ENCODE measurements at places on chromosomes 3 and 15.

DNA sequence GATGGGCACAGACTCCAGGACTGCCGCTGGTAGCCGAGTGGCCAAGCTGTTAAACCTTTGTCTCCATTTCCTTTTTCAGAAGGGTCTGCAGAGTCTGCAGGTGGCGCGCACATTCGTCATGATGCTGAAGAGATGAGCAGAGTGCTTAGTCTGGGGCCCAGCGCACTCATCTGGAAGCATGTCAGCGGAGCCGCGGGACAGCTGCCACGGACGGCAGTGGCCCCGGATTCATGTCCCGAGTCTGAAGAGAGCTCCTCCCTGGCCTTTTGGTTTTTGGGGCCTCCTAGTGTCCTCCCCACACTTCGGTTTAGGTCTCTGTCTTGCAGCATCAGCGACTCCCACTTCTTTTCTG, 42.6 kb downstream of the KLHL25 start:
- no peak for DNase-seq

GRCh38 chr3:4758249-4758860, 220.9 kb upstream of the BHLHE40 start:
- DNase-seq = no peak

DNA sequence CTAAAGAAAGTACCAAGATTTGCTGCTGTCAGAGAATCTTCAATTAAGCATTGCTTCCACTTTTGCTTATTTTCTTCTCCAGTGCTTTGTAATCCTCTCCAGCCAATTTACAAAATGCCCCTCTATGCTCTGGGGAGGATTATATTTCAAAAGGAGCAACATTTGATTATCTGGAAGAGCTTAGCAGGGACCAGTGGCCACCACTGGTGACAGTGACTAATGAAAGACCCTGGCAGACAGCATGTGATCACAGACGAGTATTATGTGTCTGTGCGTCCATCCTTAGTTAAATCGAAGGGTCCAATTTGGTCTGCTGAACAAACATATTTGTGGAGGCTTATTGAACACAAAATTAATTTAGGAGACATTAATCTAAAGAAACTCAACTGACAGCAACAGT, 152.6 kb downstream of the ZNF621 start:
- DNase-seq = no peak

GRCh38 chr15:86872782-86873181, 793.1 kb downstream of the AGBL1 start:
- no peak for DNase-seq

GRCh38 chr15:100881573-100882336, 2.1 kb downstream of the ALDH1A3 start:
- DNase-seq = no peak

DNA sequence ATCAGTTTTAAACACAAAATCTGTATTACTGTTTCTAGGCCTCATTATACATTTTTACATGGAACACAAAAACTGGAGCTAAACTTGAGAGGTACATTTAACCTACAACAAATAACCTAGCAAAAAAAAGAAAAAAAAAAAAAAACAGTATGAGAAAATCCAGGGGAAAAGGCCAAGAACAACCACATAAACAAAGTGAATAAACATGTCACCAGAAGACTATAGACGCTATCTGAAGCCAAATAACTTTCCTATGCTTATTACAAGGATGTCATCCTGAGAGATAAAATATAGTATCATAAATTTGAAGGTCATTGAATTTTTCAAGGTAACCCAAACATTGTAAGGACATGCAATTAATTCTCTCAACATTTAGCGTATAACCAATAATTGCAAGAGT, 911.6 kb downstream of the ROBO1 start:
- DNase-seq = no peak

GRCh38 chr3:30604558-30604957, 1.8 kb upstream of the TGFBR2 start:
- no peak for DNase-seq

GRCh38 chr3:24393316-24393715, 101.3 kb downstream of the THRB start:
- DNase-seq = no peak

DNA sequence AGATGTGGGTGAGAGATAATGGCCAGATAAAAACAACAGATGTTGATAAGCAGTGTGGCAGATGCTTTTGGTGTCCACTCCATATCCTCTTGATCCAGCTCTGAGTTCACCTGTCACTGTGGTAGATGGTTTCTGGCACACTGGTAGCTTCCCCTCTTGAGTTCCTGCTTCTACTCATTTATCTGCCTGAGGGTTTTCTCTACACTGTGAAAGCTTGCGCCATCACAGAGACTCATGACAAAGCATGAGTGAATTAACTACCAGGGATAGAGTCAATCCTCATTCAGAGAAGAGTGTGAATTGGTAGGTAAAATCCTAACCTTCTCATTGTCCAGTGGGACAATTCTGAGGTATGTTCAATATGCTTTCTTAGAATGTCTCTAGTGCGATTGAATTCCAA, 50.0 kb upstream of the ARHGEF26 start:
- no peak for DNase-seq

DNA sequence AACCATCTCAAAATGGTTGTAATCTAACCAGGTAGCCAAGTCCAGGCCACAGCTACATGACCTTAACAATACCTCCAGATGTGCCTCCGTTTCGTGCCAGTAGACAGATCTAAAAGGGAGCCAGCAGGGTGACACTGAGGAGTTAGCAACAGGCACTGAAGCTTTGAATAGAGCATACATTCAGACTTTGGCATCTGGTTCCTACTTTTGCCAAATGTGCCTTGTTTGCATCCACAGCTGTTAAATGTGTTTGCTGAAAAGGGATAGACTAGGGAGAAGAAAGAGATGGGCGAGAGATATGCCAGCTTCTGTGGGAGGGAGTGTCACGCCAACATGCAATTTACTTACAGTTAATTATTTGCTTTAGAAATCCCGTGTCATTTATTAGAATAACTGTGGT, 1433.9 kb upstream of the CADM2 start:
- no peak for DNase-seq

GRCh38 chr3:152554980-152555379, 280.0 kb upstream of the P2RY1 start:
- DNase-seq = no peak

- DNase-seq = no peak
Measured at GRCh38 chr15:68310178-68310803, 32.7 kb downstream of the FEM1B start.

DNA sequence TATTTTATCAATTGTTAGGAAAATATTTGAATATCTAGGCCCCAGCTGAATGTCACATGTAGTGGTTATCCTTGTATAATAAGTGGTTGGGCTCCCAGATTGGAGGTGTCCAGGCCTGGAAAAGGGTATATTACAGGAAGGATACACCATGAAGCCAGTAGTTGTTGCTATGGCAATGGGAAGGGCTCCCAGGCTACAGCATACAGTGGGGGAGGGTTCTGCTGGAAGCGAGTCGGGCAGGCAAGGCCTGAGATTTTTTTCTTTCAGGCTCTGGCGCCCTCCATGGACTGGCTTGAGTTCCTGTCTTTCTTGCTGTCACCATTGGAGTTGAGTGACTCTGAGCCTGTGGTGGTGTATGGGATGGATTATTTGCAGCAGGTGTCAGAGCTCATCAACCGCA, 8.9 kb downstream of the ECE2 start:
- no peak for DNase-seq

GRCh38 chr3:11610044-11610671, 33.6 kb downstream of the VGLL4 start:
- no peak for DNase-seq

DNA sequence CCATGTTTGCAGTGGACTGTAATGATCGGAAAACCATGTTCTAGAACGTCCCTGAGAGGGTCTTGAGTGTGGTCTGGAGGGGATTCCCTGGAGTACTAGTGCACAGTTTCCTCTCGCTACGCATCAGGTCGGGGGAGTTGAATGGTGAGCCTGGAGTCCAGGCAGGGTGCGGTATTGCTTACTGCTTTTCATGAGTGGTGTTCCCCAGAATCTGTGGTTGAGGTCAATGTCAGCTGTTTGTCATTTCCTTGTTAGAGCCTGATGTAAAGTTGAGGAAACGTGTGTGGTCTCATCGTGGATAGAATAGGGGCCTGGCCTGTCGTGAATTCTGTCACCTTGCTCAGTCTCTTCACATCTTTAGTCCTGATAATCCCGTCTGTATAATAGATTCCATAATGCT, 328.2 kb upstream of the LRRFIP2 start:
- DNase-seq = no peak

DNA sequence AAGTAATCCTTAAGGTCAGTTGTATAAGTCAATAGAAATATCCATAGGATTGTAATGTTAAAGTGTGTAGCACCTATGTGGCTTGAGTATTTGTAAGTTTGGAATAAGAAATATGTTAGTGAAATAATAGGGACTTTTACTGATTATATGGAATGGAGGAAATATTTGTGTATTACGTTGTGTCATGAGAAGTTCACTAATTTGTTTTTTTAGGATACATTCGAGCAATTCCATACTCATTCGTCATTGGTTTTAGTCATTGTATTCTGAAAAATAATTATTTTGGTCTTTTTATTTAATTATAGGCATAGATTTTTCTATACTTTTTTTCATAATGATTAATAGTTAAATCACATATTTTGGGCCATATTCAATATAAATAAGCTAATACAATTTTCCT, 21.0 kb downstream of the MBNL1 start:
- no peak for DNase-seq

GRCh38 chr3:155790272-155790925, 15.7 kb downstream of the C3orf33 start:
- DNase-seq = no peak

- DNase-seq = no peak
Measured at GRCh38 chr15:34652726-34653033, 69.2 kb upstream of the GOLGA8B start.

DNA sequence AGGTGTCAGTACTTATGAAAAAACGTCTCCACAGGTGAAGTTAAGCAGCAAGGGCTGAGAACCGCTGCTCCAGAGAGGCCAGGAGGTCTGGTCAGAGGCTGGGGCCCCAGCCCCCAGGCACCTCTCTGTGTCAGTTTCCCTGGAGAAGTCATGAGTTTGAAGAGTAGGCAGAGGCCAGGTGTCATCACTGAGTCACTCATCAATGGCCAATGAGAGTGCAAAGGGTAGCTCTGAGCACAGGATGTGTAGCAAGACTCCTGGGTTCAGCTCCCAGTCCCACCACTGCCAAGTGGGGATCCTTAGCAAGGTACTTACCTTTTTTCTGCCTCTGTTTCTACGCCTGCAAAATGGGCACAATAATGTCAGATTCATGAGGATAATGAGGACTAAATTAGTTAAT, 47.9 kb downstream of the CORO2B start:
- DNase-seq = no peak

DNA sequence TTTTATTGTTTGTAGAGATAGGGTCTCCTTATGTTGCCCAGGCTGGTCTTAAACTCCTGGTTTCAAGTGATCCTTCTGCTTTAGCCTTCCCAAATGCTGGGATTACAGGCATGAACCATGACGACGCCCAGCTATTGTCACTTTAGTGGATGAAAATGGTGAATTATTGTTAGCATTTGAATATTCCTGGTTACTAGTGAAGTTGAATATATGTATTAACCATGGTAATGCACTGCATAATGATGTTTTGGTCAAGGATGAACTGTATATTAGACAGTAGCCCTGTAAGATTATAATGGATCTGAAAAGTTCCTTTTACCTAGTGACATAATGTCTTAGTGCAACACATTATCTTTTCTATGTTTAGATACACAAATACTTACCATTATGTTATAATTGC, 50.4 kb upstream of the KCNAB1 start:
- DNase-seq = no peak

- DNase-seq = no peak
Measured at GRCh38 chr3:57856675-57857074, 100.6 kb downstream of the SLMAP start.

GRCh38 chr15:51809457-51809856, 20.0 kb upstream of the TMOD3 start:
- no peak for DNase-seq

GRCh38 chr3:53478921-53479664, 15.3 kb upstream of the CACNA1D start:
- no peak for DNase-seq

DNA sequence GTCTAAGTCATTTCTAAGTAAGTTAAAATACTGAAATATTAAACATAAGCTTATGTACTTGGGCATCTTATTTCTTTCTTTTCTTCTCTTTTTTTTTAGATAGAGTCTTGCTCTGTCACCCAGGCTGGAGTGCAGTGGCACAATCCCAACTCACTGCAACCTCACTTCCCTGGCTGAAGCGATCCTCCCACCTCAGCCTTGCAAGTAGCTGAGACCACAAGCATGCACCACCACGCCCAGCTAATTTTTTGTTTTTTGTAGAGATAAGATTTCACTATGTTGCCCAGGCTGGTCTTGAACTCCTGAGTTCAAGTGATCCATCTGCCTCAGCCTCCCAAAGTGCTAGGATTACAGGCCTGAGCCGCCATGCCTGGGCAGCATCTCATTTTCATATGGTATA, 16.0 kb upstream of the ZNF710 start:
- DNase-seq = no peak

DNA sequence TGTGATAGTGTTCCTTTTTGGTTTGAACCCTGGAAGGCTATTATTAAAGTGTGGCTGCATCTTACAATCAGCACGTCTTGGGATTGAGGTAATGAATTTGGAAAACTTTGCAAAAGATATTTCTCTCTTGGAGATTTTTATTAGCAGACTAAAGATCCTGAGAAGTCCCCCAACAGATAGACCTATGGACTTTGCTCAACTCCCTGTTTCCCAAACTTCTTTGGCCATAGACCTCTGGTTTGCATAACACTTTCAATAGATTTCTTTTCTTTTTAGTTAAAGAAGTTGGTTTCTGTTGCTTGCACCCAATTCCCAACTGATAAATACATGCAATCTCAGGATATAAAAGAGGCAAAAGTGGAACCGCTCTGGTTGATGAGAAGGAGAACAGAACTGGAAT, 465.8 kb upstream of the PROK2 start:
- no peak for DNase-seq

DNA sequence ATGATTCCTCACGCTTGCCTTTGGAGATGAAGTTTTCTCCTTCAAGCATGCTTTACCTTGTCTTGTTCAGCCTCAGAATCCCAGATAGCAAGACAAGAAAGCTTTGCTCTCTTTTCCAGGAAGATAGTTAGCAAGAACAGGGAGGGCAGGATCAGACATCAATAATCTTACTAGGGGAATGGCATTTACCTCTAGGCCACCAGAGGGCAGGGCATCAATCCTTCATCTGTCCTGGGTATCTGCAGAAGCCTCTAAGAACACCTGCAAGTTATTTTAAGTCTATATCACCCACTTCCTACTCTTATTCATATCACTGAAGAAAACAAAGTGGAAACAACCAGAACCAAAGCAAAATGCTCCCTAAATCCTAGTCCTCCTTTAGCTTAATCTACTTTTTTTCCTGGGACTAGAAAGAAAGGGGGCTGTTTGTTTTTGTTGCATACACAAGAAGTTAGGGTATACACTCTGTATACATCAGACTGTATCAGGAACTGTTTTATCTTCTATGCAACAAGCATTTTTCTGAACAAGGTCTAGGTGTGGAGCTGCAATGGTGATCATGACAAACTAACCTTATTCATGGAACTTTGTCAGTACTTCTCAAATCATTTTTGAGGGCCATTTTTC, 862.5 kb downstream of the CADM2 start:
- no peak for DNase-seq
